Esophagus muscularis mucosa (tissue), 4 donors: ENCODE measurements at places on chromosomes 13 and 19.

DNA sequence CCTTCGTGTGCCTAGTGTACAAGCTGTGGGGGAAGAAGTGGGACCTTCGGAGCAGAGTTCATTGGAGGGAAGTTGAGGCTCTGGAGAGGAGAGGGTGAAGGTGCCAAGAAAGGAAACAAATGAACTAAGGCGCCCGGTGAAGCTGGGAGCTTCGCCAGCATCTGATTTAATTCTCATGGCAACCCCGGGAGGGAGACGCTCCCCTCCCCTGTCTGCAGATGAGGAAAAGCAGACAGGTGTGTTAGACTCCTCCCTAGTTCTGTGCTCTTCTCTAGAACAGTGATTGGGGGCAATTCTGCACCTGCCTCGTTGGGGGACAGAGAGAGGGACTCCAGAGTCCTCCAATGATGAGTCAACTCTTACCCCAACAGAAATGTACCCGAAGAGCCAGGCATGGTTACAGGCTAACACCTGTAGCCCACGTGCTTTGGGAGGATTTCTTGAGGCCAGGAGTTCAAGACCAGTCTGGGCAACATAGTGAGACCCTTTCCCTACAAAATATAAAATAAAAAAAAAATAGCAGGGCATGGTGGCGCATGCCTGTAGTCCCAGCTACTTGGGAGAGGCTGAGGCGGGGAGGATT lies 4.2 kb downstream of the SSC5D start:
- no peak for DNase-seq

DNA sequence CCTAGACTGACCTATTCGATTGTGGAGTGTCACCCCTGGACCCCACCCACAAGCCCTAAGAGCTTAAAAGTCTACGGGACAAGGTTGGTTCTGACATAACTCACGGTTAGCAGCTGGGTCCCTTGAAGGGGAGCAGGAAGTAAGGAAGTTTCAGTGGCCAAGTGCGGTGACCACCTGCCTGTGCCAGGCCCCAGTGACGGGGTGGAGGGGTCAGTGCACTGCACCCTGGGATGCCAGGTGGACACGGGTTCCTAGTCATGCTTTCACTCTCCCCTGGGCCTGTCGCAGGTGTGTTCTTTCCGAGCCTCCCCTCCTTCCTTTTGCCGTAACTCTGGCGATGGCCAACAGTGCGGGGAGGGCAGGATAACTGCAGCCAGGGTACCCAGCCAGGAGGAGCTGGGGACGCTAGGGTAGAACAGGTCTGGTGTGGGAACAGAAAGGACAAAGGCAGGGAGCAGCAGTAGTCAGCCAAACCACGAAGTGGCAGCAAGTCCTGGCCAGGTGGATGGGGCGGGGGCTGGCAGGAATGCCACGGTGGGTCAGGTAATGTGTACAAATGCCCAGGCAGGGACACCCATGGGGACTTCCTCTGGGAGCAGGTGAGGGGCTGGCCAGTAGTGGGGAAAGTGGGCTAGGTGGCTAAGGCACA lies 58.3 kb downstream of the RGCC start:
- no peak for DNase-seq

GRCh38 chr19:52659013-52659412 lies 20.9 kb upstream of the ZNF83 start:
- no peak for DNase-seq

DNA sequence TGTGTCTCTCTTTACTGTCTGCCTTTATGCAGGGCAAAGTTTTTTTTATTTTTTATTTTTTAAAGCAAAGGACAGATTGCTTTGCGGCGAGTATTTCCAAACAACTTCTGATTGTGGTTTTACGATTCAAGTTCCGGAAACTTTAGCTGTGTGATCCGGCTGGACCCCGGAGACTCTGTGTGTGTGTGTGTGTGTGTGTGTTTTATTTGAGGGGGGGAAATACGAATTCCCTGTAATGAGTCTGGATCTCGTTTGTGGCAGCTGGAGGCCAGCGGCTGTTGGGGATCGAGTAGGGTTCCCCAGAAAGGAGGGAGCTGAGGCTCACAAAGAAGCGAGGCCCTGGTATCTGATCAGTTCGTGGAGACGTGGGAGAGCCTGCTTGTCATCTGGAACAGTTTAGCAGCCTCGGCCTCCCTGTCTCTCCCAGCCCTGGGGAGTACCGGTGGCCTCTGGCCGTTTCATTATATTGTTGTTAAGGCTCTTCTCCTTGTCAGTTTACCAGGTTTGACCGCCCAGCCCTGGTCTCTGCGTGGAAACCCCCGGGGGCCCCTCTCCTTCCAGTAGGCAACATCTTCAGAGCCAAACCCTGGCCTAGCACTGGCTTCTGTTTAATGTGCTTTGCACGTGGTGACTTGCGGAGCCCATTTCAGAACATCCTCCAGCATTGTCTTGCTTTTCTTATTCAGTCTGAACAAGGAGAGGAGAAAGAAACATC lies 1.3 kb downstream of the FARP1 start:
- DNase-seq, result no peak

DNA sequence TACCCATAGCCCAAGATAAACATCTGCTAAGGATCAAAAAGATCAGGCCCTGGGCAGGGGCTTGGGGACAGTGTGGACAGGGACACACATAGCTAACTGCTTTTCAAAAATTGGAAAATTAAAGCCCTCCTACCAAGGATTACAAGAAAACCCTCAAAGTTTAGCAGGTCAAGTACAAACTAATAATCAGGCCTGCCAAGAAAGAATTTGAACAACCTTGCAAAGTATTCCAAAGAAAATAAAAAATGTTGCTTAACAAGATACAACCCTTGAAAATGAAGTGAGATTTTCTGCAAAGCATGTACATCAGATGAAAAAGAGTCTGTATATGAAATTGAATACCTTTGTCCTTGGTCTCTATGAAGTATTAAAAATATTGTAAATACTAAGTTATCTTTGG lies 67.3 kb downstream of the KLF12 start:
- DNase-seq, result no peak

GRCh38 chr13:30569901-30570576 lies 47.7 kb upstream of the USPL1 start:
- no peak for DNase-seq
